GM18507 (cell line): ENCODE measurements at places on chromosomes 7 and 10.

DNA sequence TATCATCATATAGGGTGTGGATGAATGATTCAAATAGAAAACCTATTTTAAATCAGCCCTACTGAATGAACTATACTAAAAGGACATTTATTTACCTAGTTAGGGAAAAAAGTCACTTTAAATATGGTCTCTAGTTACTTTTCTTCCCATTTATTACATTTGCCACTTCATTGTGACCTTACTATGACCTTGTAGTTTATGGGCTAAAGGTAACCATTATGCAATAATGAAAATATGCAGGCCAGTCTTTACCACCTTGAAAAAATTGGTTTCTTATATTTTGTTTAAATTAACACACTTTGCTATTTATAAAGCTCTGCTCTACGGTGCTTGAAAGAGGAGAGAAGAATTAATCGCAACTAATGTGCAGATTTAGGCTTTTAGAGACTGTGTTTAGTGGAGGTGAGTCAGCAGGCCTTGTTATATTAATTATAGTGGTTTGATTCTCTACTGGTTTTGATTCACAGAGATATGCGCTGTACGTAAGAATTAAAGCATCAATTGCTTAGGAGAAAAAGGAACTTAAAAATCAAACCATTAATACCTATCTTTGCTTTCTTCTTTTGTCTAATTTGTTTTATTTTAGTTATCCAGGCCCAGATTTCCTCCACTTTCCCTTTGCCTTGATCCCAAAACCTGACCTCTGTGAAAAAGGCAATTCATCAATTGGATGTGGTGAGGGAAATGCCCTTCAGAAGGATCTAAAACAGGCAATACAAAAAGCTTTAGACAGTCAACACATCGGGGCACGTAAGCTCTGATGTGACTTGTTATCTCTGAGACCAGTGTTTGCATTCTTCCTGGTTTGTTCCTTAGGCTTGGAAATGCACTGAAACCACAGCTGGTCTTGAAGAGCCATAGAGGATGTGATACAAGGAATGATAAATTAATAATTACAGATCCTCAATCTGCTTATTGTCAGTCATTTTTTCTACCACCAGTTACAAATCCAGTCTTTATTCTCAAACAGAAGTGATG is 141.2 kb upstream of the HDAC9 start:
- DNase-seq: no peak

- DNase-seq: no peak
Measured at GRCh38 chr7:104162081-104162480, 45.7 kb downstream of the ORC5 start.

- DNase-seq: no peak
Measured at GRCh38 chr10:101961591-101962498, 94.1 kb downstream of the ARMH3 start.

GRCh38 chr7:117067340-117067739 is 114.0 kb downstream of the ST7 start:
- DNase-seq: no peak

GRCh38 chr7:143979359-143979758 is 20.8 kb upstream of the OR6B1 start:
- DNase-seq: no peak

DNA sequence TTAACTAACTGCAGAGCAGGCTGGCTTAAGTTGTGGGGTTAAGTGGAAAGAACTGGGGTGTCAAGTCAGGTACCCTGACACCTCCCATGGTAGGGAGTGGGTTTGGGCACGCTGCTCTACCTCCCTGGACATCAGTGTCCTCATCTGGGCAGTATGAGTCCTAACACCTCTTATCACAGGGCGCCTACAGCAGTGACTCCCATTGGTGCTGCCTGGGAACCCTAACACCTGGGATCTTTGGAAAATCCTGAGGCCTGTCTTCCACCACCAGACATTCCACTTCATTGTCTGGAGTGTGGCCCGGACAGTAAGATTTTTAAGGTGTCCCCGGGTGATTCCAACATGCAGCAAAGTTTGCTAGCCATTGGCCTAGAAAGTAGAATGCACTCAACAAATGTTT is 239.1 kb downstream of the SKAP2 start:
- no peak for DNase-seq

GRCh38 chr10:21315645-21316220 is 209.7 kb downstream of the SKIDA1 start:
- no peak for DNase-seq

GRCh38 chr7:81725812-81726127 is 44.1 kb downstream of the HGF start:
- DNase-seq: no peak

DNA sequence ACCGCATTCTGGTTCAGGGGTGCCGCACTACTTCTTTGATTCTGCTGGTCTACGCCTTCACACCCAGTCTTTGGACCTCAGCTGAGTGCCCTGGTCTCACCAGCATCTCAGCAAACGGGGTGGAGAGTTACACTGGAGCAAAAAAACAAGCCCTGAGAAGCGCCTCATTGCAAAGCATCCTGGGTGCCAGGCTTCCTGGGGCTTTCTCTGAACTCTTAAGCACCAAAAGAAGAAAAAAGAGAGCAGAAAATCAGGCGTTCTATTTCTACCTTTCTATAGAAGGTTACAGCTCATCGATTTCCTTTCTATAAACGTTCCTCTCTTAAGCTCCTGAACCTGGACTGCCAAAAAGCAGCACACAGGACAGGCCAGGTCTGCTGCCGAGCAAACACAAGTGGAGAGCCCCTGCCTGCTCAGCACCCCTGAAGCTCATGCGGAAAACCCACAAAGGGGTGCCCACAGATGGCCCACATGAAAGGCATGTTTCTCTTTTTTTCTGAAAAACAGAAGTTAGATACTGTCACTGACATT is 217.9 kb downstream of the SFMBT2 start:
- DNase-seq: no peak

- no peak for DNase-seq
Measured at GRCh38 chr10:77505431-77506334, 131.9 kb downstream of the KCNMA1 start.

- DNase-seq: no peak
Measured at GRCh38 chr7:14630048-14630447, 272.5 kb downstream of the DGKB start.

GRCh38 chr7:82348251-82348650 is 95.3 kb downstream of the CACNA2D1 start:
- DNase-seq: no peak

- no peak for DNase-seq
Measured at GRCh38 chr10:132322586-132323048, 9.4 kb upstream of the LRRC27 start.
